ENCODE measurements at places on chromosomes 12 and 14.
A peak's percentile ranks its signal among the peaks of the same experiment; 100 is the strongest.

GRCh38 chr12:7017870-7018349 is 366 bp downstream of the LPCAT3 start:
- no peak for DNase-seq

DNA sequence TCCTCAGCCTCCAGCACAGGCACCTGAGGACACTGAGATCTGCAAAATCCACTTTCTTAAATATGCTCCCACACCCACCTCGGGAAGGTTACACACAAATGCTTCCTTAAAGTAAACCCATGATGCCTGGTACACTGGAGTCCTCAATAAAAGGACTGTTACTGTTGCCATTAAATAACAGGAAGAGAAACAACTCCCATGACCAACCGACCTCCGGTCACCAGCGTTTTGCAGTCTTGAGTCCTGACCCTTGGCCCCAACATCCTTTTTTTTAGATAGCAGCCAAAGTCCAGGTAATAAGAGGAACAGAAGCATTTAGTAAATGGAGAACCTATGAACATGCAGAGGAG is 42.4 kb downstream of the ITPK1 start:
- no peak for DNase-seq

DNA sequence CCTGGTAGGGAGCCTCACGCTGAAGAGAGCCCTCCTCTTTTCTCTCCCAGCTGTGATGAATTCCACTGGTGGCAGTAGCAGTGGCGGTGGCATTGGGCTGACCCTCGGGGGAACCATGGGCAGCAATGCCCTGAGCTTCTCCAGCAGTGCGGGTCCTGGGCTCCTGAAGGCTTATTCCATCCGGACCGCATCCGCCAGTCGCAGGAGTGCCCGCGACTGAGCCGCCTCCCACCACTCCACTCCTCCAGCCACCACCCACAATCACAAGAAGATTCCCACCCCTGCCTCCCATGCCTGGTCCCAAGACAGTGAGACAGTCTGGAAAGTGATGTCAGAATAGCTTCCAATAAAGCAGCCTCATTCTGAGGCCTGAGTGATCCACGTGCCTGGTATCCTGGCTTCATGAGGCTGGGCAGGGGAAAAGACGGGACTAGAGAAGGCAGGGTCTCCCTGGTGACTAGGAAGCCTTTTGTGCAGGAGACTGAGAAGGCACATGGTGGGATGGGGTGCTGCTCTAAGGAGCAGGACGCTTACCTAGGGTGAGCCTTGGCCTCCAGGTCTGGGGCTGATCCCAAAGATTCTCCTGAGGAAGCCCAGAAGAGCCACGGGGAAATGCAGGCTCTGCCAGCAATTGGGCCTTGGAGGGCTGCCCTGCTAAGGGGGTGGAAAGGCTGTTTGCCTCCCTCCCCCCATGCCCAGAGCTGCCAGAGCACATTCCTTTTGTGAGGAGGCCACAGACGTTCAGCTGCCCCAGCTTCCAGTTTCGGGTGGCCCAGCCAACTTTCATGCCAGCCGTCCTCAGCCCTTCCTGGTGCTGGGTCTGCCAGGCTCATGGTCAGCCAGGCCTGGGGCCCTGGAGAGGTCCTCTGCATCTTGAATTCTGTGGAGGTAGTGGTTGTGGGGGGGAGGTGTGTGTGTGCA is 15.8 kb downstream of the KRT7 start:
- DNase-seq = peak; percentile 60

GRCh38 chr12:78698747-78699146 is 165.8 kb upstream of the SYT1 start:
- no peak for DNase-seq

GRCh38 chr12:107684029-107684795 is 1.4 kb upstream of the PWP1 start:
- DNase-seq = no peak

- DNase-seq = no peak
These were observed 186.2 kb downstream of the NEDD1 start for GRCh38 chr12:97093187-97093683.

- peak; percentile 72 for DNase-seq
These were observed 77.2 kb downstream of the SERPINA3 start for GRCh38 chr14:94689218-94689984.

DNA sequence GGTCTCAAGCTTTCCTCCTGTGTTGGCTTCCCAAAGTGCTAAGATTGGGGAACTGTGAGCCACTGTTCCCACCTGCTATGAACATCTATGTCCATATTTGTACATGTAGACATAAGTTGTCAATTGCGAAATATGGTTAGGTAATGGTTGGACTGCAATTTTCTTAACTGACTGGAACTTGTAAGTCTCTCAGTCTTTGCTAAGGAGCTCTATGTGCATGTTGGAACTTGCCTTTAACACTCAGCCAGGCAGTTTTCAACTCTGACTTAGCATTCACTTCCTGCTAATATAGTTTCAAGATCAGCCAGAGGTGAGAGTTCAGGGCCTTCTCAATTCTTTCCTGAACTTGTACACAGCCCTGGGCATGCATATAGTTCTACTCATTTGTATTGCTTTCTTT is 44.5 kb upstream of the EEA1 start:
- no peak for DNase-seq

DNA sequence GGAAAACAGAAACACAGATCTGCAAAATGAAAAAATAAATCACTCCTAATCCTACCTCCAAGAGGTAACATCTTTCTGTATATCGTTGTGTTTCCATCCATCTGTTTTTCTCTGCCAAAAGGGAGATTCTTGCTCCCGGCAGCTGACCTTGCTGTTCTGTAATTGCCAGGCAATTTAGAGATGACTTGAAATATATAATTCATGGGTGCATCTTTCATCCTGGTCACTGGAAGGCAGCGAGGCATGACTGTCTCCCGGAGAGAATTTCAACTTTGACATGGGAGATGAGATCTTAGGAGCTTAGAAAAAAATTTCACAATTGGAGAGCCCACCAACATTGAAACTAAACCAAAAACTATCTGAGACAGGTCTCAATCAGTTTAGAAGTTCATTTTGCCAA is 53.0 kb downstream of the WSCD2 start:
- DNase-seq = no peak

GRCh38 chr14:32471181-32471580 is 142.1 kb downstream of the AKAP6 start:
- DNase-seq = no peak

DNA sequence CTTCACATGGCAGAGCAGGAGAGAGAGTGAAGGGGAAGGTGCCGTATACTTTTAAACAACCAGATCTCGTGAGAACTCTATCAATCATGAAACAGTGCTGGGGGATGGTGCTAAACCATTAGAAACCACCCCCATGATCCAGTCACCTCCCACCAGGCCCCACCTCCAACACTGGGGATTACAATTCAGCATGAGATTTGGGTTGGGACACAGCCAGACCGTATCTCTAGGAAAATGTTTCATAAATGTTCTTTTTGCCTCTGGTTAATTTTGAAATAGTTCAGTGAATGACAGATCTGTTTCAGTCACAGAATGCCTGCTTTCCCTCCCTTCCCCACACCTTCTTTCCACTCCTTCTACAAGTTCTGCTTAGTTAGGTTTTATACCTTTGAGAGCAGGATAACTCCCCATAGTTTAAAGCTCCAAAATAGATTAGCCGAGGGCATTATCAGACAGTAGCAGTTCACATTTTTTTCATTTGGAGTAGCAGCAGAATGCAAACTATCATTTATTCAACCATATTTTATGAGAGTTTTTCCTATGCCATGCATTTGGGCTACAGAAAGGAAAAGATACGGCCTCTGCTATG is 27.1 kb downstream of the PELI2 start:
- no peak for DNase-seq

Data from tibial artery (tissue), 4 donors.